ENCODE measurements at places on chromosomes 2 and 18.

DNA sequence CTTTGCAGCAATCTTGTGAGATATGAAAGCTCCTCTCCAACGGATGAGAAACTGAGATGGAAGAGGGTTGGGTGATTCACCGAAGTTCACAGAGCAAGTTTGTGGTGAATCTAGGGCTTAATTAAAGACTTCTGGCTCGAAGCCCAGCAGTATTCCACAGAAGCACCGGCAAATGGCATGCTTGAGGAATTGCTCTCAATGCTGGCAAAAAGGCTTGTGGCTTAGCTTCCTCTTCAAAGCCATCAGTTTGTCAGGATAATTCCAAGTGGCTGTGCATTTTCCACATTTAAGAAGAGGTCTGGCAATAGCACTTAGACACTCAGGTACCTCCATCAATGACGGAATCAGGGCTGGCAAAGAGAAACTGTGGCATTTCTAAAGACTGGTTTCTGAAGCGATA, 98.7 kb upstream of the SLC66A3 start:
- no peak for DNase-seq

- DNase-seq: no peak
These were observed 74.0 kb downstream of the PMS1 start for GRCh38 chr2:189858291-189858690.

GRCh38 chr2:46489423-46490174, 10.2 kb downstream of the TMEM247 start:
- no peak for DNase-seq

DNA sequence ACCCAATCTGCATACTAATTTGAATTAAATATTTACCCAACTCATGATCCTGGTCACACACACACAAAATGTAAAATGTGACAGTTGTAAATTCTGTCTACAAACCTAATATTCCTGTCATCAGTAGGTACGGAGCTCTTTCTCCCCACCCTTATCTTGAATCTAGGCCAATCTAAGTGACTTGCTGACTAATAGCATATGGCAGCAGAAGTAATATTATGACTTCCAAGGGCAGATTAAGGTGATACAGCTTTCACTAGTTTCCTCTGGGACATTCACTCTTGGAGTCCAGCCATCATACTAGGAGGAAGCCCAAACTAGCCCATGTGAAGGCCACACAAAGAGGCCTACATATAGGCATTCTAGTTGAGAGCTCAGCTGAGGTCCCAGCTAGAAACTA, 89.4 kb downstream of the TMEM131 start:
- DNase-seq: no peak

- DNase-seq: no peak
These were observed 30.1 kb downstream of the FHOD3 start for GRCh38 chr18:36327352-36328316.

DNA sequence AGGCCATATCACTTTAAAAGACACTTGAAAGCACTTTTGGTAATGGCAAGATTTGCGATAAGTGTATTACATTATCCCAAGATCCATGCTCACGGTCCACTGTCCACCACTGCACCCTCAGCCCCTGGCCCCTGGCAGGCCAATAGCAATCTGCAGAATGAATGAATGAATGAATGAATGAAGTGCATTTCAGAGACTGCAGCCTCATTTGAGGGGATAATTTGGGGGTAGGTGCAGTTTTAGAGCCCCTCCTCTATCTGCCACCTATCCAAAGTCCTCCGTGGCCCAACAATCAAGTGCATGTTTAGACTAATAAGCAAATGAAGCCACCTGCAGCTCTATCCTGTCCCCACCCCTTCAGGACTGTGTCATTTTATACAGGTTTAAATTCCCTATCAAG, 1.3 kb upstream of the RBM44 start:
- no peak for DNase-seq
